ENCODE measurements at places on chromosomes 7 and 10. TPM values are rescaled to one million over a fixed set of nuclear protein-coding genes. Genes with fewer than 3 reads are reported as not detected.

HYCC1 gene
- 39.6 TPM for total RNA-seq

DNA sequence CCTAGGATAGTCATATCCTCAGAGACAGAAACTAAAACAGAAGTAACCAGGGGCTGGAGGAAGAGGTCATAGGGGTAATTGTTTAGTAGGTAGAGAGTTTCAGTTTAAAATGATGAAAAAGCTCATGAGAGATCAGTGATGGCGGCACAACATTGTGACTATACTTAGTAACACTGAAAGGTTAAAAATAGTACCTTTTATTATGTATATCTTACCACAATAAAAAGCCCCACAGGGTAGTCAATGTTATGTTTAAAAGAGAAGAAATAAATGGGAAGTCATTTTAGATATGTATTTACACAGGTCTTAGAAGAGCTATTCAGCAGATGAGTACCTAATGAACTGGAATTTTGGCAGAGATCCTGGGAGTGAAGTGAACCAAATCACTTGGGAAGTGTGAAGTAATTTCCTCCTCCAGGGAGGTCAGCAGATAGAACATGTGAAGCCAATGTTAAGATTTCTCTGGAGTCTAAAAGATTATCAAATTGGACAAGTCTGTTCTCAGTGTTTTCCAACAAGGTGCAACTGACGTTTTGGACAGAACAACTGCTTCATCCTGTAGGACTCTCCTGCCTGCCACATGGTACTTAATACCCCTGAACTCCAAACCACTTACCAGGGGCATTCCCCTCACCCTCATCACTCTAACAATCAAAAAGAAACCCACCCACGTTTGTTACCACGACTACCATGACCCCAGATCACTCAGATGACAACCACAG lies 6.4 kb downstream of the CDCA7L start:
- DNase-seq, result no peak

- no peak for DNase-seq
These were observed 227.2 kb upstream of the ADARB2 start for GRCh38 chr10:1964476-1964875.

DNA sequence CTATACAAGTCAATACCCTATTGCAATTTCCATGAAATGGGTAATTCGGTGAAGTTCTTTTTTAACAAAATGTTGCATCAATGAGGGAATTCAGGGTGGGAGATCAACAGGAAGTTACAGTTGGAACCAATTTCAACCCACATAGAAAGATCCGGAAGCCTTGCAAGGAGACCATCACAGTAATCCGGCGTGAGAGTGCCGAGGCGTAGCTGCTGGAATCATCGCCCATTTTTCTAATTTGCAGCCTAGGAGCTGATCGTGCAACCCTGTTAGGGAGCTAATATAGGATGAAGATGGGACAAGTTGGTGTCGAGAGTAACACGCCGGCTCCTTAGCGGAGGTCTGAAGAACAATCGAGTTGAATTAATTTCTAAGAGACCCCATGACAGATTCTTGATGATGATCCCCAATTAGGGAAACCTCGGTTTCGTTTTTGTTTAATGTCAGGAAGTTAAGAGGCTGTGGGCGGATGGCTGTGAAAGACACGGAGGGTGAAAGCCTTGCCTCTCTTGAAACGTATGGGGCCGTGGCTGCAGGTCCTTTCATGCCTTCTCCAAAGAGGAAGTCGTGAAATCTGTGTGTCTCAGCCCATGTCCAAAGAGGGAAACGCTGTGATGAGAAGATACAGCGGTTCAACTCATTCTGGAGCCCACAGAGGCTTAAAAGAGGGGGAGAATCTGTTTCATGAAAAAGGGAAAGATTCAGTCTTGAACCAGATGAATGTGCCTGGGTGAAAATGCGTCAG lies 51.2 kb upstream of the CARD11 start:
- DNase-seq, result no peak

GRCh38 chr7:105199386-105199785 lies 185.4 kb downstream of the KMT2E start:
- DNase-seq, result no peak

- DNase-seq, result no peak
These were observed 62.2 kb downstream of the SAMD9 start for GRCh38 chr7:93055543-93056107.

DNA sequence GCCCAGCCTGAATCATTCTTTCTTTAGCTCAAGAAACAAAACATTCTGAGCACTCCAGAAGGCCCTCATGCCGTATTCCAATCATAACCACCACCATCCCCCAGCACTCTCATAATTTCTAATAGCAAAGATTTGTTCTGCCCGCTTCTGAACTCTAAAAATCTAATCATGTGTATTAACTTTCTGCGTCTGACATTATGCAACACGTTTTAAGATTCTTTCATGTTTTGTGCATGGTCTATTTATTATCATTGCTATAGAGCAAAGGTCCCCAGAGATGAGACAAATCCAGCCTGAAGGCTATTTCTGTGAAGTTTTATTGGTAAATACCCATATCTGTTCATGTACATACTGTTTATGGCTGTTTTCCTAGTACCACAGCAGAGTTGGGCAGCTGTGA lies 8.8 kb downstream of the GDI2 start:
- DNase-seq, result no peak

MCU gene
- 15.6 TPM for total RNA-seq

- DNase-seq, result no peak
These were observed 313.1 kb downstream of the AUTS2 start for GRCh38 chr7:69911337-69911736.

- DNase-seq, result no peak
These were observed 6.4 kb upstream of the MSS51 start for GRCh38 chr10:73439605-73440312.

OR6V1 gene
- total RNA-seq, result not detected

GRCh38 chr10:79295563-79295962 lies 51.7 kb upstream of the PPIF start:
- DNase-seq, result no peak

DNA sequence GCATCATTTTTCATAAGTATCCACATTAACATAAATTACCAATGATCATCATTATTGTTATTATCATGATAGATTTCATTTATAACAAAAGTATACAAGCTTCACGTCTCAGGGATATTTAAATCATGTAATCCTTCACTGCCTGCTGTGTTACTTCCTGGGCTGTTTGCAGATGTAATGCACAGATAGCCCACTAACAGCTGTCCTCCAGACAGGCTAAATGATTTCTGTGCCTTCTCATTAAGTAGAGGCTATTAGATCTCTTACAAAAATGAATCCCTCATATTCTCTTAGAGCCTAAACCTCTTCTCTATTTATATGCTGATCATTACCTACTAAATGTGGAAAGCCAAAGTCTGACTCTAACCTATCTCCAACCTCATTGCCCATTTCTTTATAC lies 9.3 kb downstream of the PCLO start:
- DNase-seq, result no peak

- no peak for DNase-seq
These were observed 295.2 kb downstream of the GATA3 start for GRCh38 chr10:8349610-8350249.

DNA sequence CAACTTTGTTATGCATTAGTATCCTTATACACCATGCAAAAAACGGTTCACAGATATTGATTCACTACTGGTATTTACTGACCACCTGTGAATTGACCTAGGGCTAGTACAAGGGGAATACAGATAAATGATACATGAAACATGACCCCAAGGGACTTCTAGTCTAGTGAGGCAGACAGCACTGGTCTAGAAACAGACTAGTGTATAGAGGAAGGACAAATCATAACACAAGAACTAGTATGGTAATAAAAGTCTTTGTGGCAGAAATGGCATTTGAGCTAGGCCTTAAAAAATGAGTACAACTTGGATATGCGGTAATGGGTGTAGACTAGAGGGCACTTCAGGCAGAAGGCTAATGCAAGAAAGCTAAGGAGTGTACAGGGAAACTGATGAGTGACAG lies 86.6 kb downstream of the SLC25A13 start:
- DNase-seq, result no peak

DNA sequence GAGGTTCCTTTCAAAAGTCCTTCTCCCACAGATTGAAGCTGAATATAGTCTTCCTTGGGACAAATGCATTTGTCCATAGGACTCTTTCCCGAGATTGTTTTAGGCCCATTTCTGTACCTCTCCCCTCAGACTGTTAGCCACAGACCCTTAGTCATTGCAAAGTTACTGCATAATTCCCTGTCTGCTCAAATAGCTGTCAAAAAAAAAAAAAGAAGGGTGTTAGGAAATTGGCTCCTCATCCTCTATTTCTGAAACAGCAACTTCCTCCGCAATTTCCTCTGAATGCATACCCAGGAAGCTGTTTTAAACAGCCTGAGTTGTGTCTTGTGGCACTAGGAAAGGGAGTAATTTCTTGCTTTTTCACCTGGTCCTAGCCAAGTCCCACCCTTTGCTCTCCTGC lies 5.4 kb downstream of the LRRC4 start:
- no peak for DNase-seq

TMEM209 gene
- total RNA-seq, result 9.2 TPM

DNA sequence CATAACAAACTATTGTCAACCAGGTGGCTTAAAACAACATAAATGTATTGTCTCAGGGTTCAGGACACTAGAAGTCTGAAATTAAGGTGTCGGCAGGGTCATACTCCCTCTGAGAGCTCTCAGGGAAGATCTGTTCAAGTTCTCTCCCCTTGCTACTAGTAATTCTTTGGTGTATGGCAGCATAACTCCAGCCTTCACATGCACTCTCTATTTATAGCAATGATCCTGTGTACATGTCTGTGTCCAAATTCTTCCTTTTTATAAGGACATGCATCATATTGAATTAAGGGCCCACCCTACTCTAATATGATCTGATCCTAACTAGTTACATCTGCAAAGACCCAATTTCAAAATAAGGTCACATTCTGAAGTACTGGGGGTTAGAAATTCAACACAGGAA lies 27.2 kb downstream of the CACNA2D1 start:
- no peak for DNase-seq

DNA sequence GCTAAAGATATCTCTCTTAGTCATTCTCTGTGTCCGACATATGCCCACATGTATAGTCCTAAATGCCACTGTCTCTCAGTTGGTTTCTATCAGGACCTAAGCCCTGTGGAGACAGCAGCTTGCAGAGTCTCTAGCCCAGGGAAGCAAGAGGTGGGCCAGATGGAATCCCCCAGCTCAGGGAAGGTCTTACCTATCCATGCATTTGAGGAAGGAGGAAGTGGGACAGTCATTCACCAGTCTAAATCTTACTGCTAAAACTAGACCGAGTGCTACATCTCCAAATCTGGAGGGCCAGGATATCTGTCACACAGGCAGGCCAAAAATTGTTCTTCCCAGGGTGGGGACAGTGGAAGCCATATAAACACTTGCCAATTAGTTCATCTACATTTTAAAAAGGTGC lies 26.4 kb upstream of the HERPUD2 start:
- DNase-seq, result no peak

NRBF2 gene
- 8.5 TPM for total RNA-seq

- no peak for DNase-seq
These were observed 11.9 kb downstream of the TSPAN13 start for GRCh38 chr7:16765436-16765859.

ITGA8 gene
- 0.82 TPM for total RNA-seq

DNA sequence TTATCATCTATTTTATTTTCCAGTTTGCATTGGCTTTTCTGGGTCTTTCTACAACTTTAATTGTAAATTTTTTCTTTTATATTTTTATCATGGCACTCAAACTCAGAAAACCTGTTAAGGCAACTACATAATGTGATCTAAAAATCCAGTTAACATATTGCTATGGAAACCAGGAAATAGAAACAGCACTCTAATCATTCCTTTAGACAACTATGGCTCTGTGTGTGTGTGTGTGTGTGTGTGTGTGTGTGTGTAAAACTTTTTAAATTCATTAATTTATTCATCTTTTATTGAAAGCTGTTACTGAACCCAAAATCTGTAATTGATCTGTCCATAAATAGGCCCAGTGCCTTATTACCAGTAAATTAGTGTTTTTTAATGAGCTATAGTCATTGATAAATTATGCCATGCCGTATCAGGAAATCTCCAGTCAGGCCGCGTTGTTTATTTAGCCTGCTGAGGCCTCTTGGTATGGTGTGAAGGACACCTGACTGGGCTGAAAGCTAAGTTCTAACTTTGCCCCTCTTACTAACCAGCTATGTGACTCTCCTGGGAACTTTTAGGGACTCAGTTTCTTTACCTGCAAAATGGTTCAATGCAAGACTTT lies 1.5 kb upstream of the MET start:
- DNase-seq, result no peak

DNA sequence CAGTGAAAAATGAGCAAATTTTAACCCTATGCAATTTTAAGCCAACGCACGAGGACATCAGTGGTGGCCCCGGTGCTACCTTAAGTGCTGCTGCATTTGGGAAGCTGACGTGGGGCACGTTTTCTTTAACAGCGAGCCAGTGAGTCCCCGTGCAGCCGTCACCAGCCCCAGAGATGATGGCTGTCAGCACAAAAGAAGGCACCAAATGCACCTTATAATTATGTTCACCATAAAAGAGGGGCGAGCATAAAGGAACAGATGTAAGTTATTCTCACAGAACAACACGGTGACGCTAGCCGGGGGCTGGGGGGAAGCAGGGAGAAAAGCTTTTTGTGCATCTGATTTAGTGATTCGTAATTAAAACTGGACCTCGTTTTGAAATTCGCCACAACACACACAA lies 260.1 kb downstream of the DNAJB6 start:
- DNase-seq, result no peak

PNLIPRP3 gene
- not detected for total RNA-seq

GRCh38 chr7:7765422-7765821 lies 47.0 kb upstream of the RPA3 start:
- no peak for DNase-seq

EGFR gene
- 11.2 TPM for total RNA-seq

GRCh38 chr7:44184206-44184872 lies 4.9 kb downstream of the GCK start:
- no peak for DNase-seq

DNA sequence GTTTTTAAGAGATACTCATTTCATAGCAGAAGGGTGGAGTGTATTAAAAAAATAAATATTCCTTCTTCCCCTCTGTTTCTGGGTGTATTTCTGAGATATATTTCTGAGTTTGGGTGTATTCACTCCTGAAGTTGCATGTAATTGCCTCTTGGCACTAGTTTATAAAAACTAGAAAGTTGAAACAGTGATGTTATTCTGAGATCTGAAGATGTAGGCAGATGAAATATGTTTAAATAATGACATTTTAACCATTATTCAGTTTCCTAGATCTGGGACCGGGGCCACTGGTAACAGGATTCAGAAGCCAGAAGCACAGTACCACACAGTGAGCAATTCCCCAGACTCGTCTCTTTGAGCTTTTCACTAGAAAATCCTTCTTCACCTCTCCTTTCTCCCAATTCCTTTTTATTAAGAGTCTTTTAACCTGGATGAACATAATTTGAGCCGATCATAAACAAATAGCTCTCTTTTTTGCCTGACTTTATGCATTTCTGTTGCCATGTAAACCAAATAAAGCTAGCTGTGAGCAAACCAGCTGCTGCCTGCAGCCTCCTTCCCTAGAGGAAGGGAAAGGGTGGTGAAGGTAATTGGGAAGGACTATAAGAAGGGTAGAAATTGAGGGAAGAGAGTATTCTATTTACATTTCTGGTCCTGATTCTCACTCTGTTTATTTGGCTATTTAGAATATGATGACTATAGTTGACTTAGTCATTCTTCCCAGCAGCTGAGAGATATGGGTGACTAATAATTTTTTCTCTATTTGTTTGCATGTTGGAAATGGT lies 101.8 kb upstream of the STRIP2 start:
- DNase-seq, result no peak
